Hematopoietic multipotent progenitor cell treated with erythropoietin and hydrocortisone succinate and interleukin-3 and kit ligand, for 6 days (in vitro differentiated cells): ENCODE measurements at places on chromosomes 2 and 18.

DNA sequence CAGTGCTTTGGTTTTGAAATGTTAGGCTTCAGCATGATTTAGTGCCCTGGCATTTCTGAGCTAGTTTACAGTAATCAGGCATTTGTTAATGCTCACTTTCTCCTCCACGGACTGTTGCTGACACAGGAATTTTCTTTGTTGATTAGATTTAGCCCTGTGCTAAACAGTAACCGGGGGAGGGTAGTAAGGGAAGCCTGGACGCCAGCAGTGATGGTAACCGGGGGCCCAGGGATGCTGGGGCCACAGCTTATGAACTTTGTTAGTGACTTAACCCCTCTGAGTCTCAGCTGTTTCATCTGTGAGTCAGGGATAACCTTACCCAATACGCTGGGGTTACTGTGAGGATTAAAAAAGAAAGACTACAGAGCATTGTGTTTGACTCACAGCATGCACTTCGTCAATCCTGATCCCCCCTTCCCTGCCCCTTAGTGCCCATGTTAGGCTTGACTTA, 33.5 kb downstream of the KLHL29 start:
- DNase-seq: no peak

- no peak for DNase-seq
Measured at GRCh38 chr2:217206016-217206725, 346.3 kb upstream of the TNP1 start.

GRCh38 chr2:200356857-200357384, 50.4 kb downstream of the SPATS2L start:
- DNase-seq: no peak

GRCh38 chr18:24397131-24397693, 412 bp downstream of the OSBPL1A start:
- DNase-seq: peak; percentile 88

DNA sequence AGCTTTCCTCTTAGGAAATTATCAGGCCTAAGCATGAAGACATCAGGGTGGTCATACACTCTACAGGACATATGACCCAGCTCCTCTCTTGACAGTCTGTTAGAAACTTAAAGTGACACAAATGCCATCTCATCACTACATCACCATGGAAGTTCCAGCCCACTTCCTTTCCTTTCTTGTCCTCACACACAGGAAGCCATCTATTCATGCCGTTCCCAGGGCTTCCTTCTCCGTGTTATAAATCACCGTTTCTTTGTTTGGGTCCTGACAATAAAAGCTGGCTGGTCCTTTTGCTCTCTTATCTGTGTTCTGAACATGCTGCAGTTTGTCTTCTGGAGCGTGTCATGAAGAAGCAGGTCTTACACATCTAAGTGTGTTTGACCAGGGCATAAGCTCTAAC, 692.1 kb upstream of the CELF4 start:
- DNase-seq: no peak

DNA sequence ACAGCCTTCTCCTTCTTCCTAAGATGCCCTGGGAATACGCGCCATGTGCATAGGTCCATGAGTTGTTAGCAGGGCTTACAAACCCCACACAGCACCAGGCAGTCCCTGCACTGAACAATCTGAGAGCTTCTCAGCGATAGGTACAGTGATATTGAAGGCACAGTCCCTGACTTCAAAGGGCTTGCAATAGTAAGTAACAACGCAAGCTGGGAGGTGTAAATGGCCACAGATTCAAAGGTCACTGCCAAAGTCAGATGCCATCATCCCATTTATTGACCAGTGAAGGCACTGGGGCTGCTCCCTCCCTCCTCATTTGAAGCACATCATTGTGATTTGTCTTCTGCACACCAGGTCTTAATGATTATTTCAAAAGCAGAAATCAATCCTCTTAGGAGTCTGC, 541 bp upstream of the SCYGR3 start:
- DNase-seq: no peak

DNA sequence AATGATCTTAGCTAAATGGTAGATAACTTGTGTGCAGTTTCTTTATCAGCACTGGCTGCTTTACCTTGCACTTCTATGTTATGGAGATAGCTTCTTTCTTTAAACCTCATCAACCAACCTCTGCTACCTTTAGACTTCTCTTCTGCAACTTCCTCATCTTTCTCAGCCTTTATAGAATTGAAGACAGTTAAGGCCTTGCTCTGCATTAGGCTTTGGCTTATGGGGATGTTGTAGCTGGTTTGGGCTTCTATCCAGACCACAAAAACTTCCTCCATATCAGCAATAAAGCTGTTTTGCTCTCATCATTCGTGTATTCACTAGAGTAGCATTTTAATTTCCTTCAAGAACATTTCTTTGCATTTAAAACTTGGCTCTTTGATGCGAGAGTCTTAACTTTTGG, 123.7 kb downstream of the PIK3C3 start:
- peak; percentile 53 for DNase-seq

DNA sequence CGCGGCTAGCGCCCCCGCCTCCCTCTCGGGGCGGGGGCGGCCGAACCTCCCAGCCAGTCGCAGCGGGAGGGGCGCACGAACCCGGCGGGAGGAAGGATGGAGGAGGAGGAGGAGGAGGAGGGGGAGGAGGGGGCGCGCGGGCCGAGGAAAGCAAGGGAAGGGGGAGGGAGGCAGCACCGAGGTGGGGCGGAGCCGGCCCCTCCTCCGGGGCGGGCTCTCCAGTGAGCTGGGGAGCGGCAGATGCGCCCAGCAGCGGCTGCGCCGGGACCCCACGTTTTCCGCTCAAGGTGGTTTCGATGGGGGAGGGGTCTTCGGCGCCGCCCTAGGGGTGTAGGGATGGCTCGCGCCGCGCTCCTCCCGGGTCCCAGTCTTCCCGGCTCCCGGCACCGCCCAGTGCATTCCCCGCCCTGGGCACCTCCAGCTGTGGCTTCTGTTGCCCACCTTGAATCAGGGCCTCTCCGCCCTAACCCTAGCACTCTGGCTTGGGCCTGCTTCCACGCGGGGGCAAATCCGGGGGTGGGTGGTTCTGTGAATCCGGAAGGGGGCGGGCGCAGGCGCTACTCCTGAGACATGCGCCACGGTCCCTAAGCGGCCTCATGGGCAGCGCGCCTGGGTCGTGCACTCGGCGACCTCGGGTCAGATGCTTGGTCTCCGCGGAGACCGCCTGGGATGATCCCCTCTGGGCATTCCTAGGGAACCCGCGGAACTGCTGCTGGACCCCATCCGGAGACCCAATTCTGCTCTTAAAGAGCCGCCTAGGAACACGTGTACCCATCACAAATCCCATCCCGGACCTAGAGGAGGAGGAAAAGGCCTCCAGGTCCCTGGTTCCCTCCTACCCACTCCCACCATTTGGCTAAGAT, at the start of gene FBXO41:
FBXO41 (minus strand) TSS at position 183 of the 863 bp plus-strand sequence. CDS start 14,848 bp downstream, outside the sequence.
- DNase-seq: peak; percentile 63

GRCh38 chr18:50097702-50098101, 97.2 kb downstream of the MYO5B start:
- no peak for DNase-seq

DNA sequence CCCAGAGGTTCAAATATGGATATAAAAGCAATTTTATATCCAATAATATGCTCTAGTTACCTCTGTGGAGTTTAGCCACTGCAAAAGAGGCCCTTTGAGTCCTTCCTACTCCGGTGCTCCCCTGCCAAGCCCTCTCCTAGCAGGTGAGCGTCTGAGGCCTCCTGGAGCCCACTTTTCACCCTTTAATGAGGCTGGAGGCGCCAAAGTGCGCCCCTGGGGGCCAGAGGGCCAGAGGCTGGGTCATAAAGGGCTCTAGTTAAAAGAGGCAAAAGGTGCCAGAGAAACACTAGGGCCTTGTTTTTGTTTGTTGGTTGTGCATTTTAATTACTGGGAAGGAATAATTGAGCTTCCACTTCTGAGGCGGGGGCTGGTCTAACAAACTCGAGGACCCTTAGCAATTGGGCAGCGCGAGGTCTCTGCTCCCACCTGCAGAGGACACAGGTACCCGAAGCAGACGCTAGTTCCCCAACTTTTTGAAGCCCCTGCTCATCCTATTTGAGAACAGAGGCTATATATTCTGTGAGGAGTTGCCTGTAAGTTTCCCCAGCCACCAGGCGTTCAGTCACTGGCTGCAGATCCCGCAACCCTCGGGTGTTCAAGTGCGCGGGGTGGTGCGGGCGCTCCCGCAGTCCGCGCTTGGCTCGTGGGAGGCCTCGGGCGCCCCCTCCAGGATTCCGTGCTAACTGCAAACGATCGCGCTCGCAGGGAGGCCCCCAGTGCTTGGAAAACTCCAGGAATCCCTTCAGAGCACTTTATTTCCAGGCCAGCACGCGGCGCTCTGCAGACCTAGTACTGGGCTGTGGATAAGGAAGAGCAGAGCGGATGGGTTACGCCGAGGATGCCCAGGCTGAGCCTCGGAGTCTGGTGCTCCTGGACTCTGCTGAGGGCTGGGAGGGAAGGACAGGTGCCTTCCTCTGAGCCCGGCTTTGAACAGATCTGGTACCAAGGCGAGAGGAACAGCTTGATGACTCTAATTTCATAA, 14.1 kb downstream of the MSGN1 start:
- peak; percentile 56 for DNase-seq

- DNase-seq: no peak
Measured at GRCh38 chr18:42929181-42929580, 186.3 kb downstream of the RIT2 start.

- DNase-seq: peak; percentile 64
Measured at GRCh38 chr2:224946895-224947294, 95.4 kb downstream of the DOCK10 start.

GRCh38 chr18:8121942-8122480, 487.2 kb upstream of the RAB12 start:
- no peak for DNase-seq

DNA sequence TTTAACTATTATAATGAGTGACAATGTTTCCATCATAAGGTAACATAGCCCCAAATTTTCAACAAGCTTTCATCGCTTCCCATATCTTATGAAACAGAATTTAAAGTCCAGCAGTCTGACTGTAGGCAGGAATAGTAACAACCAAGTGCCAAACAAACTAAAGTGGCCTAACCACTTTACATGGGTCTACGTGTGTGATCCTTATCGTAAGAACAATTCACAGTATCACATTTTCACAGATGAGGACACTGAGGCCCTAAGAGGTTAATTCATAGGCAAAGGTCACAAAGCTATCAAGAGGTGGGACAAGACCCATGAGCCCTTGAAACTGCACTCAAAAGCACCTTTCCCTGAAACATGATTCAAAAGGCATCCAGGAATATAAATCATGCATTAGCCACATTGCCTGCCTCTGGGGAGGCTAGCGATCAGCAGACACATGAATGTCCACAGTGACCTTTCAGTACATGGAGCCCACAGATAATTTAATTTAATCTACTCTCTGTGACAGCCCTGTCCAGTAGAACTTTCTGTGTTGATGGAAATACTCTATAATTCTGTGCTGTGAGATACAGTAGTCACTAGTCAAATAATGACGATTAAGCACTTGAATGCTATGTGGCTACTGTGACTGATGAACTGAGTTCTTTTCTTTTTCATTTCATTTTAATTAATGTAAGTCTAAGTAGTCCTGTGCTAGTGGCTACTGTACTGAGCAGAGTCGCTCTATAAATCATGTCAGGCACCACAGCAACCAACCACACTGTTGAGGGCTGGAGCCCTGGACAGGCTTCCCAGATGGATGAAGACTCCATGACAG, 30.3 kb downstream of the KIDINS220 start:
- DNase-seq: no peak

DNA sequence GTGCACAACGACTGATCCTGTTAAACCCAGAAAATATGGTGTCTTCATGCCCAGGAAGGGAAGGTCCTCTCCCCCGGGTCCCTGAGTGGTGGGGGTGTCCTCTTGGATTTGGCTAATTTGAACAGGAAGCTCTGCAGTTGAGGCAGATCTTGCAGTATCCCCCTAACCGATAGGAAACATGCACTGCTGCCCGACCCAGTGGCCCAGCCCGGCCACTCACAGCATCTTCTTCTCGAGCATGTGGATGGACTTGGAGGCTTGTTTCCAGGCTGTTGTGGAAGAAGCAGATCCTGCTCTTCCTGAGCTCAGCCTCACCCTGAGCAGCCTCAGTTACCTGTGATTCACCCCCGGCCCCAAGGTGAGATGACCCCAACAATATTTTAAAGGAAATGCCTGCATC, 46.4 kb upstream of the ASB1 start:
- no peak for DNase-seq

- no peak for DNase-seq
Measured at GRCh38 chr2:174172802-174173355, 75.5 kb downstream of the OLA1 start.

DNA sequence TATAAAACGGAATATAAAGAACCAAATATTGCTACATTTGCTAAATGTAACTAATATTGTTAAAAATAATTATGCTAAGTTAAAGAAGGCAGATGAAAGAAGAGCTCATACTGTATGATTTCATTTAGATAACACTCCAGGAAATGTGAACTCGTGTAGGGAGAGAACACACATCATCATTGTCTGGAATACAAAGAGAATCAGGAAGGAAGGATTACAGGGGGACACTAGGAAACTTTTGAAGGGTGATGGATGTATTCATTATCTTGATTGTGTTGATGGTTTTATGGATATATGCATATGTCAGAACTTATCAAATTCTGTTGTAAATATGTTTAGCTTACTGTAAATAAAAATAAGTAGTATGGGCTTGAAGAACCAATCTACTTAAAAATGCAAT, 104.1 kb upstream of the TRIB2 start:
- no peak for DNase-seq

DNA sequence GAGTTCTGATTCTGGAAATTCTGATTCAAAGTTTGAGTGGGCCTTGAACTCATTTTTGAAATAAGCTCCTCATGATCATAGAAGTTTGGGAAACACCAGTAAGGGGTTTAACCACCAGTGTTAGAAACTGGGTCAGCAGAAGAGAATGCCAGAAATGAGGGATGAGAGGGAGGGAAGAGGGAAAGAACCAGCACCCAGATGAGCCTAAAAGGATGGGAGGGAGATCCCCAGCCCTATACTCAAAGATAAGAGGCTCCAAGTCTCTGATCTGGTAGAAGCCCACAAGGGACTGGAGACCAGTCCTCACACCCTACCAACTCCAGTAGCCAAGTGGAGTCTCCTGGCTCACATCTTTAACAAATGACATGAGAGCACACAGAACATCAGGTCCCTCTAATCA, 305.0 kb upstream of the NRP2 start:
- DNase-seq: no peak

- no peak for DNase-seq
Measured at GRCh38 chr2:170019060-170019805, 158.7 kb upstream of the MYO3B start.

- DNase-seq: no peak
Measured at GRCh38 chr2:6211236-6211635, 519.1 kb downstream of the SOX11 start.

DNA sequence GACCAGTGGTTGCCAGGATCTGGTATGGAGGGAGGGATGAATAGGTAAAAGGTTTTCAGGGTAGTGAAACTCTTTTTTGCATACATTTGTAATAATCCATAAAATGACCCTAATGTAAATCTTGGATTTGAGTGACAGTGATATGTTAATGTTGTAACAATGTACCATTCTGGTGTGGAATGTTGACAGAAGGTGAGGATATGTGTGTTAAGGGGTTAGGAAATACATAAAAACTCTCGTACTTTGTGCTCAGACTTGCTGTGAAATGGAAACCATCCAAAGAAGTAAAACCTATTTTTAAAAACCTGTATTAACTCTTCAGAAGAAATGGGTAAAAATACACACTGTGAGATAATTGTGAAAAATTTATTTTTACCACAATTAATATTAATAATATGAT, 66.2 kb downstream of the SYT4 start:
- no peak for DNase-seq

GRCh38 chr2:95757988-95758387, 166.2 kb downstream of the TRIM43 start:
- no peak for DNase-seq
